ENCODE measurements at places on chromosomes 2 and 18.

- DNase-seq = no peak
Observed at GRCh38 chr2:172545408-172546075, 10.3 kb upstream of the PDK1 start.

- DNase-seq = no peak
Observed at GRCh38 chr2:11043245-11043644, 112.0 kb upstream of the SLC66A3 start.

DNA sequence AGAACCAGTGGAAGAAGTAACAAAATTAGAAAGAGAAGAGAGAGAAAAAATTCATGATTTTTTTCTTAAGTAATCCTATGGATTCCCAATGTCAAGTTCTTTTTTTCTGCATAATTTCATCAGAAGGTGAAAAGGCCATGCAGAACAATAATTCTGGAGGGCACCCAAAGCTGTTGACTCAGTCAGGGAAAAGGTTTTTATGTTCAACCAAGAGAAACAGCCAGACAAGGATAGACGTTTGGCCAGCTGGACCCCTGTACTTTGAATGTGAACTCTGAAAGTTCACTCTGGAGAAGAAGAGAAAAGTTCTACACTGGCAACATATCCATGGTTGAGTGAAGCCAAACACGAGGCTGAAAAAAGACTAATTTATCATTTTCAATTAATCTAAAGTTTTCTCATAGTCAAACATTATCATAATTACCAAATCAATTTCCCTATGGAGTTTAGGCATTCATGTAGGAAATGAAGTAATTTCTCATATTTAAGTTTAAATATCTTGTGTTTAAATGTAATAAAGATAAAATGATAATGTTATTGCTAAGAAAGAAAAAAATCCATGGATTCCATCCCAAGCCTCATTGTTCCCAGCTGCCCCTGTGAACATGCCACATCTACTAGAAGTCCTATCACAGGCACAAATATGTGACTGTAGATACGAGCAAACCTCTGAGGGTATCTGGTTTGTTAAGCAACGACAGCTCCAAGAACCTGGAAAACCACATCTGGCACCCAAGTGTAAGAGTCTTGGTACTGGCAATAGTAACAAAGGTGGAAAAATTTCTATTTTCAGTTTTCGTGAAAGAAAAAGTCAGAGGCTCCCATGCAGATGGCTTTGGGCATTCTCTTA is 742.7 kb upstream of the ACVR2A start:
- DNase-seq = no peak

DNA sequence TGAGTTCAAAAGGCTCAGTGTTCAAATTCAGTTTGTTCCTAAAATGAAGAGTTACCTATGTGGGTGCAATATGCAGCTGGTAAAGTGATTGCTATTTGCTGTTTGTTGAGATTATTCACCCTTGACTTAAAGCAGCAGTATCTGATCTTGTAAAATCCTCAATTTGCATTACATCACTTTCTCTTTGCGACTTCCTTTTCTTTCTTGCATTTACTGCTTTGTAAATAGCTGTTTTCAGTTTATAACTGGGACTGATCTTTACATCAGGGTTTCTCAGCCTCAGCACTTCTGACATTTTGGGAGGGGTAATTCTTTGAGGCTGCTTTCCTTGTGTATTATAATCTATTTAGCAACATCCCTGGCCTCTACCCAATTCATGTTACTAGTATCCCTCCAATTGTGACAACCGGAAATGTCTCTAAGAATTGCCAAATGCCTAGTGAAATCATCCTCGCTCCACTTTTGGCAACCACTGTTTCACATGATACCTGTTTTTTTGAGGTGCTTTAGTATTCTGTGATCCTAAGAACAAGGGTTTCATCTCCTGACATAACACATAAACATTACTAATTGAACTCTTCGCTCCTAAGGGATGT is 12.1 kb upstream of the ERCC3 start:
- no peak for DNase-seq

DNA sequence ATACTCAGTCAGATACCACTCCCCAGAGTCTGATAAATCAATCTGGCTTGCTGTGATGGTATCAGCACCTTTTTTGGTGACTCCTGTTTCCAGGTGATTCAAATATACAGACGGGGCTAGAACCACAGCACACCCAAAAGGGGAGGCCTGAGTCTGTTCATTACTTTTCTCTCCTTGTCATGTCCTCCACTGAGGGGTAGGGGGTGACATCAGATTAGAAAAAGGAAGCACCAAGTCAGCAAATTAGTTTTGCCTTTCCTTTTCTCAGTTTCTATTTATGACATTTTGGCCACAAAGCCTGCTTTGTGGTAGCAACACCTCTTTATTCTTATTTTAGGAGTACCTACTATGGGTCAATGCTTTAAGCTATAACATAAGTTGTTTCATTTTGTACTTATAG is 127.4 kb downstream of the CCDC102B start:
- no peak for DNase-seq

DNA sequence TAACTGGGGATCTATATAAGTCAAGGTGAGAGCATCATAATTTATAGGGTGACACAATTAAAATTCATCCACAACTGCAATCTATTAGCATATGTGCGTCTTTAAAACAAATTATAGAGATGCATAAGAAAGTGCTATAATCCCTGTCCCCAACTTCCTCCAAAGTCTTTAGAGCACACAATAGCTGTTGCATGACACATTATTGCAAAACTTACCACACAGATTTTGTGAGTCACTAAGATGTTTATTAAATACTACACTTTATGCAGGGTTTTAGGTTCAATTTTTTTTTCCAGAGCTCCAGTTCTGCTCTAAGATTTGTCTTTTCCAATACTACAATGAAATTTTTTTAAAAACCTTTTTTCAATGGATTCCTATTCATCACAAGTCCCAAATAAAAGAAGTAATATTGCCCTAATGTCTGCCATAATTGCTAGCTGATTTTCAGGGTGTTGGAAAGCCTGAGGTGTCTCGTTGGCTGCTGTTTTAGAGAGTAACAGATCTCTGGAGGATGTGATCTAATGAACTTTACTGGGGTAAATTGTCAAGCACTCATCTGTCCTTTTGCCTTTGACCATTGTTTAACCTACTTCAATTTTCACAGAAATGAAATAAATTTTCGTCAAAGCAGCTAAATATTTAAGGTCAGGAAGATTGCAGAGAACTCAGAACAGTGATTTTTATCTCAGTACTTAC is 250.5 kb upstream of the NETO1 start:
- no peak for DNase-seq

GRCh38 chr18:52077251-52077983 is 262.6 kb upstream of the DCC start:
- no peak for DNase-seq

GRCh38 chr18:57885931-57886330 is 82.8 kb upstream of the ATP8B1 start:
- DNase-seq = no peak

- no peak for DNase-seq
Observed at GRCh38 chr2:230706053-230706521, 6.6 kb upstream of the CAB39 start.

DNA sequence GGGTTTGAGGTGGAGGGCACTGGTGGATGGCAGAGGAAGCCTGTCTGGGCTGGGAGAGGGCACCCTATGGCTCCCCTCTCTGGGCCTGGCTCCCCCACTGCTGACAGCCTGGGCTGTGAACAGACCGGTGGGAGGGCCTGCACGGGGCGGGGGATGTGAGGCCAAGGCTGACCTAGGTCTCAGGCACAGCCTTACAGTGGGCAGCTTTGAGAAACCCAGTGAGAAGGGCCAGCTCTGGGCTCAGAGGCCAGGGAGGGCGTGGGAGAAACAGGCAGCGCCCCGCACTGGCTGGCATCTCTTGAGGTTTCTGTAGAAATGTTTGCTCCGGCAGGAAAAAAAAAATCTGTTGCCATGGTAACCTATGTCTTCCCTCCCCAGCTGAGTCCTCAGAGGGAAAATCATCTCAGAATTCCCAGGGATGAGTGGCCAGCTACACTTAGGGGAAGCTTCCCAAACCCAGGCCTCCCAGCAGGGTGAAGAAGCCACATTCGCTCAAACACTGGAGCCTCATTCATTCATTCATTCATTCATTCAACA is 71.7 kb upstream of the TAF1B start:
- peak; percentile 69 for DNase-seq

DNA sequence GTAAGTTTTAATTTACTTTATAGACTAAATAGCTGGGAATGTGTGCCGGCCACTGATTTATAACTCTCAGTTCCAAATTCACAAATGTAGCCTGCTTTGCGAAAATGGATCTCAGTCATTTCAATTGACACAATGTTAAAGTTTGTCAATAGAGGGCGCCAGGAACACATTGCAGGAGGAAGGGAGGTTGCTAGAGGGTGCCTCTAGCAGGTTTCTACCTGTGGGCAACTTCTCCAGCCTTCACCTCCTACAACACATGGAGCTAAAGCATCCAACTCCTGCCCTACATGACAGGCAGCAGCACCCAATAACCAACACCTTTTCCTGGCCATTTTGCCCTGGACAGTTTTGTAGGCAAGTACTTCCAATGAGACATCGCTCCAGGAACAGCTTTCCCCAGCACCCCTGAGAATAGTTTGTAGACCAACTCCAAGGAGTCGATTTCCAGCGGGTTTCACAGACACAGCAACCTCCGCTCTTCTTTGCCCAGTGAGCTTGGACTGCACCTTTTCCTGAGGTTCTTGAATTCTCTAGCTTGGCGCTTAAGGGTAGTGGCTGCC is 784.8 kb upstream of the CDH2 start:
- peak; percentile 56 for DNase-seq

- DNase-seq = no peak
Observed at GRCh38 chr18:4549164-4549872, 94.2 kb upstream of the DLGAP1 start.

- no peak for DNase-seq
Observed at GRCh38 chr2:121521359-121521758, 9.3 kb upstream of the RNU4ATAC start.

- no peak for DNase-seq
Observed at GRCh38 chr2:151771599-151772358, 37.5 kb upstream of the NEB start.

- DNase-seq = no peak
Observed at GRCh38 chr18:39776766-39777165, 2178.3 kb upstream of the PIK3C3 start.

DNA sequence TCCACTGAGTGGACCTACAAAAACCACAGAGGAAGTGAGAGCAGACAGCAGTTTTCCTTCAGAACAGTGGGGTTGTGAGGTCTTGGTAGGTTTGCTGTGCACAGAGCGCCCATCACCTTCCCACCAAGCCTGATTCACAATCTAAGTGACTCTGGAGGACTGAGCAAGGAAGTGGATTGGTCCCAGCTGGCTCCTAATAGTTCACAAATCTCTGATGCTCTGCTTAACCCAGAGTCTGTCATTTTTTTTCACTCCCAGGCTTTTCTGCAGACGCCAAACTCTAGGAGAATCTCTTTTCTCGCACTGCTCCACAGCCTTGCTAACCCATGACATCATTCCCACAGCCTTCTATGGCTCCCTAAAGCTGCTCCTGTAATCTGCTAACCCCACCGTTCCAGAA is 280.4 kb downstream of the C1D start:
- DNase-seq = no peak

- DNase-seq = no peak
Observed at GRCh38 chr2:145598434-145598833, 1078.5 kb upstream of the ZEB2 start.

- DNase-seq = no peak
Observed at GRCh38 chr18:35733408-35733807, 151.9 kb downstream of the GALNT1 start.

GRCh38 chr18:23386317-23386716 is 66.8 kb upstream of the RIOK3 start:
- no peak for DNase-seq

DNA sequence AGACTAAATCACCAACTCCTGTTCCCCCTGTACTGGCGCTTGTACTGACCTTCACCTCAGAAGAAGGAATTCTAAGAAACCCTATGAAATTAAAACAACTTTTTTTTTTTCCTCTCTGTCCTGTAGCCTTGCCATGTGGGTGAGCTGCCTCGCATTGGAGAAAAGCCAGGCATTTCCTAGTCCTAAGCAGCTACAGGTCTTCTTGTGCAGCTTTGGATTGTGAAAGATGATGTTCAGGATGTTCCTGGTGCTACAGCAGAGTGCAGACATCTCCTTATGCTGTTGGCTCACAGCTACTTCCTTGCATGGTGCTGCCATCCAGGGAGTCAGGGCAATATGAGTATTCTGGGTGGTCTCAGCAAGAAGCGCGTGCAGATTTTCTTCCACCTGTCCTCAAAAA is 11.9 kb downstream of the PIK3C3 start:
- DNase-seq = no peak

DNA sequence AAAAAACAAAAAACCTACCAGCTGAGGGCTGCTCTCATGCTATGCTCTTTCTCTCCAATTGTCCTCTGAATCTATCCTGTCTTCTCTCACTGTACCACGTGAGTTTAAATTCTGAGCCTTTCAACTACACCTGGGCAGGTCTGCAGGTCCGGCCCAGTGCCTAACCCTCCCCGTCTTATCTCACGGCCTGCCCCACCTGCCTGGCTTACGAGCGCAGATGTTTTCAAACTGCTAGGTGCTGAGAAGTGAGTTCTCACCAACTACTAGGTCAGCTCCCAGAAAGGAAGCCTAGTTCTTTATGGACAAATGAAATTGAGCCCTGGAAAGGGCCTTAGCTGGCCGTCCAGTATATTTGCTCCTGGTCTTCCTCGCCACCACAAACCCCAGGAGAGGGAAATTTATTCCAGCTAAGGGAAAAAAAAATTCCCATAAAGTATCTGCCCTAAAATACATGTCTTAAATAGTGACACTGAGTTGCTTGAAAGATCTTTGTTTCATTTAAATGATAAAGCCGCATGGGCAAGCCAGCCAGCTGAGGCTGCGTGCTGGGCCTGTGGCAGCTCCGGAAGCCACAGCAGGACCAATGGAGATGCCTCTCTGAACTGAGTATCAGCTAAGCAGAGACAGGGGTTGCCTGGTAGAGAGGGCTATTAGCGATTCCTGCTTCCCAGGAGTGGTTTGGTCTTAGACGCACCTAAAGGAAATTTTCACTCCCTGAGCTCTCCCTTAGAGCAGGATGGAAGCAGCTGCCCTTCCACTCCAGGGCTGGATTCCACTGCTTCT is 92.5 kb upstream of the NCK2 start:
- DNase-seq = no peak

GRCh38 chr2:233479616-233480489 is 86.7 kb downstream of the USP40 start:
- DNase-seq = no peak

GRCh38 chr2:229087267-229087666 is 183.8 kb downstream of the PID1 start:
- DNase-seq = no peak

GRCh38 chr2:85787981-85788340 is 34.2 kb downstream of the ATOH8 start:
- DNase-seq = no peak

GRCh38 chr18:75238786-75239185 is 28.2 kb downstream of the TSHZ1 start:
- no peak for DNase-seq
